ENCODE measurements at places on chromosomes 7 and 10. TPM values are rescaled to one million over a fixed set of nuclear protein-coding genes. Genes with fewer than 3 reads are reported as not detected.

The UTF1 gene
- not detected for total RNA-seq

The AGBL3 gene
- 2.8 TPM for total RNA-seq

The WEE2 gene
- total RNA-seq: not detected

GRCh38 chr7:18445483-18445882, 50.1 kb upstream of the HDAC9 start:
- H3K27me3 ChIP-seq: no peaks in the 10 kb centered on the region
- no peak overlapping the region for H3K4me3 ChIP-seq
- H3K27ac ChIP-seq: no peak overlapping the region
- no peaks in the 10 kb centered on the region for H3K36me3 ChIP-seq
- no peak for DNase-seq

GRCh38 chr7:5677538-5678294, 103.7 kb downstream of the RNF216 start:
- no peak overlapping the region for H3K4me3 ChIP-seq
- H3K27ac ChIP-seq: no peak overlapping the region

DNA sequence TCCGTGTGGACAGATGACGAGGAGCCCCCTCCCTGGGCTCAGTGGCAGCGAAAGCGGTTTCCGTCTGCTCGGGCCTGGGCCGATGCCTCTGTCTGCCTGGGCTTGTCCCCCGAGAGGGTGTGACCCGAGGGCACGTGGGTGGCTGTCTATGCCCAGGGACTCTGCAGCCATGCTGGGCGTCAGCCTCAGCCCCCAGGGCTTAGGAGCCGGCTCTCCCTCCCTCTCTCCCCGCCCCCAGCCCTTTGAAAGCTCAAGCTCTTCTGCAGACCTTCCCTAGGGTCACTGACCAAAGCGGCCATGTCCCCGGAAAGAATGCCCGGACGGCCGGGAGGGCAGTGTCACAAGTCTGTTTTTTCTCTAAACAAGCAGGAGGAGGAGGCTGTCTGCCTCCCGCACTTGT, 7.1 kb downstream of the MICALL2 start:
- H3K4me1 ChIP-seq: no peaks in the 10 kb centered on the region
- no peak for DNase-seq
- H3K27ac ChIP-seq: no peak overlapping the region
- H3K4me3 ChIP-seq: no peak overlapping the region
- no peaks in the 10 kb centered on the region for H3K36me3 ChIP-seq

GRCh38 chr10:94361171-94361794, 1.5 kb downstream of the NOC3L start:
- peak overlapping the region; percentile 91 for H3K27ac ChIP-seq
- H3K27me3 ChIP-seq: peaks cover 10% of the 10 kb centered on the region
- H3K4me1 ChIP-seq: peaks cover 26% of the 10 kb centered on the region
- DNase-seq: no peak
- H3K4me3 ChIP-seq: peak overlapping the region; percentile 90

DNA sequence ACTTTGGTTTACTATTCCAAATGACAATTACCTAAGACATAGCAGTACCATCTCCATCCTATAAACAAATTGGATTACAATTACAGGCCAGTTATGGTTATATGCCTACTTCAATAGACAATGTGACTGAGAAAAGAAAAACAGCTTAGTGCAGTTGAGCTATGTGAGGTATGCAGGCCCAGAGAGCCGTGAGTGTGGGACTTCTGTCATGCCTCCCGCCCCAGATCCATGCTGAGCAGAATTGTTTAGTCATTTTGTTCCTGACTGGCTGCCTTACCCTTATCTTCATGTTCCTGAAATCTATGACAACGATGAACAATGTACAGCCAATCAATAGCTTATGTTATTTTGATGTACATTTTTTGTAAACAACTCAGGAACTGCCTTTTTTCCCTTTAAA, 21.7 kb downstream of the LARP4B start:
- no peaks in the 10 kb centered on the region for H3K36me3 ChIP-seq
- no peak overlapping the region for H3K4me3 ChIP-seq
- no peaks in the 10 kb centered on the region for H3K27me3 ChIP-seq
- H3K4me1 ChIP-seq: peaks cover 31% of the 10 kb centered on the region
- DNase-seq: no peak

DNA sequence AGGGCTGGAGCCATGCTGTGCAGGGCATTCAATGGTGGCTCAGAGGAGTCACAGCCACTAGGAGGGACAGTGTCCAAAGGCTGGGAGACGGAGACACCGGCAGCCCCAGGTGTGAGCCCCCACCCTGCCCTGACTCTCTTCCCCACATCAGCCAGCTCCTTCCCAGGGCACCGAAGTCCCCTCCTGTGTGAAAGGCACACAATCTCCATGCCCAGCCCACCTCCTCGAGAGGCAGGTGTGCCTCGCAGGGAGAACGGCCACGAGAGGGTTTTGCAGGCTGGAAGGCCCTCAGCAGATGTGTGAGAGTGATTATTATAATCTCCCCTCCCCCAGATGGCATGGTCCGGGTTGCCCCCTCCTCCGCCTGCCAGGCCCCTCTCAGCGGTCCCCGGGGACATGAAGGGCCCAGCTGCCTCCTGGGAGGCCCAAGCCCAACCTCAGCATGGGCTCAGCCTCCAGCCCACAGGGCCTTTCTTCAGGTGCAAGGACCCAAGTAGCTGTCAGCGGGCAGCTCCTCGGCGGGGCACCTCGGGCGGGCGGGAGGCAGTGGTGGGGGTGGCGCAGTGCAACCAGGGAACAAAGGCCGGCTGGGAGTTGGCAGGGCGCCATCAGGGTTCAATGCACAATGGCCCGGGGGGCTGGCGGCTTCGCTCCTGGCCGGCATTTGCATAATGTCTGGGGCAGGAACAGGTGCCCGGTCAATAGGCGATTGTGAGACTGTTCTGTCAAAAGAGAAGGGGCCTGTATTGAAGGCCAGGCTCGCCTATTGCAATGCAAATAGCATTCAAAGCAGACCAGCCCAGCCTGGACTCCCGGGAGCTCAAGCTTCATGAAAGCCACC, 155.3 kb upstream of the ZMIZ1 start:
- H3K4me3 ChIP-seq: no peak overlapping the region
- no peaks in the 10 kb centered on the region for H3K36me3 ChIP-seq
- no peak for DNase-seq
- no peaks in the 10 kb centered on the region for H3K4me1 ChIP-seq
- no peaks in the 10 kb centered on the region for H3K27me3 ChIP-seq

Data from natural killer cell treated with Interleukin-12 subunit alpha and Interleukin-12 subunit beta and Interleukin-15 and Interleukin-18, amount 100 ng/mL, for 72 hours (primary cell).